ENCODE measurements at places on chromosomes 3 and 15.

DNA sequence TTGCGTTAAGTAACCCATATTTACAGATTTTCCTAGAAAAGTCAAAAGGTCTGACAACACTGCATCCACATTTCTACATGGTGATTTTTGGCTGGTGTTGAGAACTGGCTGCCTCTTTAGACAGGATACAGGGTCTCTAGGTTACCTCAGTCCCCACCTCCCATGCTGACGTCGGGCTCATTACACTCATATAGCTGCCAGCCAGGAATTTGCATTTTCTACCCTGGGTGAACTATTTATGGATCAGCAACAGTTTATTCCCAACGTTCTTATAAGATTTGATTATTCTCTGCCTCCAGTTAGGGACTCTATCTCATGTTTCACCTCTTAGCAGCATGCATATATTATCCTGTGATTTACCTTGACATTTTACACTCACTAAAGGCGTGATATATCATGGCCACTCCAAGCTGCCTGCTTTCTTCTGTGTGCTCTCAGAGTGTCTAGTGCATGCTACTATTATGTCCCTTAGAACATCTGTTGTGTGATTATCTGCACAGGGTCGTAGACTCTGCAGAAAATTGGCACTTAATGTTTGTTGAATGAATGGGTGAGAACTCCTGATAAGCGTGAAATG, 49.0 kb downstream of the CLDN11 start:
- no peak for DNase-seq

- no peak for DNase-seq
These were observed 343.7 kb downstream of the ERC2 start for GRCh38 chr3:56124546-56124945.

DNA sequence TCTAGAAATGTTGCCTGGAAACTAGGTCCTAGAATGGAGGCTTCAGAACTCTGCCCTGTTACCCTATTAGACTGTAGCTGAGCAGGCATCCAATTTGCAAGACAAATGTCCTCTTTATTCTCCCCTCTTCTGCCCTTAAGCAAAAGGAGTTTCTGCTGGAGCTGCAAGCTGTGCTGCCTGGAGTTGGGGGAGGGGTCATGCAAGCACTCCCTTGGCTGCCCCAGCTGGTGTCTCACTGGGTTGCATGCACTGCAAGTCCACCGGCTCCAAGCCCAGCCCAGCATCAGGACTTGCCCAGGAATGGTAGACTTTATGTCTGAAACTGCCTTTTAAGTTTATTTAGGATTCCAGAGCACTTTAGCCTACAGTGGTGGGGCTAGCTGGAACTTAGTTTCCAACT, 15.7 kb upstream of the RBP2 start:
- no peak for DNase-seq

- no peak for DNase-seq
These were observed 664 bp upstream of the NR2C2 start for GRCh38 chr3:14946739-14947099.

DNA sequence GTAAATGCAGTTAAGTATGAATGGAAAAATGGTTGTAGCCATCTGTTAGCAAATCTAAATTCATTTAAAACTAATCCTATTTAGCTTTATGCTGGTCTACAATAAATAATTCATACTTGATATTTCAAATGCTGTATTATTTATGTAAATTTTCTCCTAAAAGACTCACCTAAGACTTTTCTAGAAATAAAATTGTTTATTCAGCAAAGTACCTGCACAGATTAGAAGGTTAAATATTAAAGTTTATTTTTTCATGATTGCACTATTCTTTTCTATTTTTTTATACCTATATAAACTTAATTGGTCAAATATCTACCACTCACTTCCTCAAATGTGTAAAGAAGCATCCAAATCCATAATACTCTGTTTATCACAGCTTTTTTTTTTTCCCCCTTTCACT, 45.2 kb downstream of the MBNL1 start:
- no peak for DNase-seq

- no peak for DNase-seq
These were observed 62.7 kb upstream of the ICE2 start for GRCh38 chr15:60541481-60542299.

DNA sequence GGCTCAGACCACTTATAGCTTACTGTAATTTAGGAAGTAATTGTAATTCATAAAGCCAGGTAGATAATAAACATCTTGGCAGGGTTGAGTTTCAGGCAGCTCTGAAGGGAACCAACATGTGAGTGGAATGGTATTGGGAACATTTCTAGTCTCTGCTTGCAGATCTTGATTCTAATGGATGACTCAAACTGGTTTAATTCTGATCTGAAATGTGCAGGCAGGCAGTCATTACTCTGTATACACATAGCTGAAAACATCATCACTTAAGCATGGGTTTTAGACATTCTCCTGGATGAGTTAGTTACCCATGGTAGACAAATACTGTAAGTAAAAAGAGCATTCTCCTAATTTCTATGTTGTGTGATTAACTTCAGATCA, 317.0 kb upstream of the TPRG1 start:
- DNase-seq: no peak

- no peak for DNase-seq
These were observed 41.7 kb downstream of the RAB27A start for GRCh38 chr15:55247766-55248427.

DNA sequence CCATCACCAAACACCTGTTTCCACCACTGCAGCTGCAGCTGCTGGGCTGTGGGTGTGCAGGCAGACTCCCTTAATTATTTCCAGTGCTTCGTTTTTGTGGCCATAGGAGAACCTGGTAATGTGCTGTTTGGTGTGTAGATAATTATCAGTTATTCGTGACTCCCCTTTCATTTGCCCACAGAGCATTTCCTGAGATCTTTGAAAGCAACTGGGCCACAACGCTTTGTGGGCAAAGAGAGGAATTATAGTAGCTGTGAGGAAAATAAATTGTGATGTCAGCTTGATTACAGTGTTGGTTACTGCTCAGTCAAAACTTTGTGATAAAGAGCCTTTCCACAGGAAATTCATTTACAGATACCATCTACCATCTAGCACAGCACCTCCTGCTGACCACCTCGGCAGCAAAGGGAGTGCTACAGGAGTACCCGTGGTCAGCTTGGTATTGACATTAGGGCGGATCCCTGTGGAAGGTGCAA, 193.3 kb upstream of the SLCO3A1 start:
- no peak for DNase-seq

DNA sequence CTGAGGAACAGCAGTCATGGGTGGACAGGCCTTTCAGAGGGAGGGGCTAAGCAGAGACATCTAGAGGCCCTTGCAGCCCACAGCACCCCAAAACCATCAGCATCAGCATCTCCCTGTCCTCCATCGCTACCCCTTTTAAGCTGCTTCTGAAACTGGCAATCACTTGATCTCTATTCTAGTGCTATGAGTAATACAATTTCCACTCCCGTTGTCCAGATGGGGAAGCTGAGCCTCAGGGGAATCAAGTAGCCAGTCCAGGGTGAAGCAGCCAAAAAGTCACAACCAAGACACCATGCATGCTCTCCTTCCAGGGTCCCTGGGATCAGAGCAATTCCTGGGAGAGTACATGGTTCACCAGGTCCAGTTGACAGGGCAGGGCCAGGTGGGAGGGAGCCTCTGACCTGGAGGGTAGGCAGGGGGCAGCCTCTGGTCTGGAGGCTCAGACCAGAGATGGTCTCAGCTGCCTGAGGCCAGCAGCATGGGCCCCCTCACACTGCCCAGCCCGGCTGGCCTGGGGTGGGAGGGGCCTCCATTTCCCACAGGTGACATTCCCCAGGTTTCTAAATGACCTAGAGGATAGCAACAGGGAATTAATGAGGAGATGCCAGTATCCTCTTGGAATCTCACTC, 30.0 kb downstream of the KLHL25 start:
- DNase-seq: no peak

GRCh38 chr3:197354568-197355001, 56.2 kb upstream of the DLG1 start:
- DNase-seq: no peak

DNA sequence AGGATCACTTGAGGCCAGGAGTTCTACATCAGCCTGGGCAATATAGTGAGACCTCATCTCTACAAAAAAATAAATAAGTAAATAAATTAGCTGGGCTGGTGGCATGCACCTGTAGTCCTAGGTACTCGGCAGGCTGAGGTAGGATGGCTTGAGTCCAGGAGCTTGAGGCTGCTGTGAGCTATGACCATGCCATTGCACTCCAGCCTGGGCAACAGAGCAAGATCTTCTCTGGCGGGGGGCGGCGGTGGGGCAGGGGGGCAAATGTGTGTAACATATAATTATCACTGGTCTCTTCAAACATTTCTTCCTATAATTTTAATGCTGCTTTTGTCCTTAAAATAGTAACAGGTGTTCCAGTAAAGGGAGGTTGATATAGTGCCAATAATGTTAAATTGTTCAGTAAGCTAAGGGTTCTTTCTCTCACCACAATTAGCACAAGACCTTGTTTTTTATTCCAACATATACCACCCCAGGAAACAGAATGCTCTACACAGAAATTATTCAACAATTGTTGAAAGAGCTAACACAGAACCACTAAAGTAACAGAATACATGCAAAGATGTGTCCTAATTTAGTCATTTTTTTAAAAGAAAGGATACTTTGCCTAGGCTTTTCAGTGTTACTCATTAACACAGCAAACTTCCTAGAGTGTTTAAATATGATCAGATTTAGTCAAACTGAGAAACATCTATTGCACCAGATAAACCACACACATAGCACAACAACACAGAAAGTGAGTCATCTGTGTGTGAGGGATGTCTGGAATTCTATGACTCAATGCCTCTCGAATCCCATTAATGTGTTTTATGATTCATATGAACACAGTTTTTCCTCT, 29.1 kb downstream of the ANKRD28 start:
- DNase-seq: no peak
